HFF-Myc (cell line): ENCODE measurements at places on chromosomes 1 and 21.

DNA sequence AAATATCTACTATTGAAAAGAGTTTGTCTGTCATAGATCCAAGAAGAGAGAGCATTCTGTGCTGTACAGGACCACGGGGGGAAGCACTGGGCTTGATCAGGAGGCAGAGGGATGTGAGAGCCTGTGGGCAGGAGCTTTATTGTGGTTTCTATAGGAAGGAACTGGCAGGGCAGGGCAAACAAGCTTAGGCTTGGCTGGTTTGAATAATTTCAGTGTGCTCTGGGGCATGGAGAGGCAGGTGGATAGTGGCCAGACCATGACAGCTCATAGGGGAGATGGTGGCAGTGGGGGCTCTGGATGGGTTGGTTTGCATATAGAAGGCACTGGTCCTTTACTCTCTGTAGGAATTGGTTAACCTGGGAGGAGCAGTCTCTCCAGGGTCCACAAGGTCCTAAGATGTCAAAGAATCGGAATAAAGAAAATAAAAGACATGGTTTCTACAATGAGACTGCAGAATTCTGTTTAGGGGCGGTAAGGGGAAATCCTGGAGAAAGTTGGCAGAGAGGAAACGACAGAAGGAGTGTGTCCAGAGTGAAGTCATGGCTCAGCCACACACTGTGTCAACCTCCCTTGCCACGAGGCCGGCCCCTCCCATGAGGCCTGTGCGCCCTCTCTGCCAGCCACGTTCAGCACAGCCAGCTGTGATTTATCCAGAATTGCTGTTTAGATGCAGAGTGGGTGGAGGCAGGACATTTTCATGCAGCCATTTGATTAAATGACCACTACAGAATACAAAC is 81.7 kb upstream of the PGBD5 start:
- no peak for DNase-seq

GRCh38 chr1:54883349-54884102 is 3.5 kb downstream of the DHCR24 start:
- no peak for DNase-seq

- DNase-seq, result no peak
These were observed 180.7 kb downstream of the KAZN start for GRCh38 chr1:14778898-14779865.

GRCh38 chr1:165439330-165439729 is 5.6 kb downstream of the RXRG start:
- no peak for DNase-seq

DNA sequence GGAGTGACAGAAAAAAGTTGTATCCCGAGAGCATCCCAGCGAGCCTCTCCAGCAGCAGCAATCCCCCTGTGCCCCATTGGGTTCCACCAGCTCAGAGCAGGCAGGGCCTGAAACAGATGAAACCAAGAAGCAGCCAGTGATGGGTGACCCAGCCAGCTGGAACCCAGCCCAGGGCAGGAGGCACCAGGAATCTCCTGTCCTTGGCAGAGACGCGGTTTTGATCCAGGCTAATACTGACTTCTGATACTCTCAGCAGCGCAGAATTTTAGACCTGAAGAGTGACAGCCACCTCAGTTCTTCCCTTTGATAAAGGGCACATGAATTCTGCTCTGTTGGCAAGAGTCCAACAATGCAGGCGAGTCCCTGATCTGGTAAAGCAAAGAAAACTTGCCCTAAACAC is 11.4 kb upstream of the OLIG1 start:
- no peak for DNase-seq

- DNase-seq, result no peak
These were observed 426.5 kb upstream of the BRINP3 start for GRCh38 chr1:190904091-190904695.

DNA sequence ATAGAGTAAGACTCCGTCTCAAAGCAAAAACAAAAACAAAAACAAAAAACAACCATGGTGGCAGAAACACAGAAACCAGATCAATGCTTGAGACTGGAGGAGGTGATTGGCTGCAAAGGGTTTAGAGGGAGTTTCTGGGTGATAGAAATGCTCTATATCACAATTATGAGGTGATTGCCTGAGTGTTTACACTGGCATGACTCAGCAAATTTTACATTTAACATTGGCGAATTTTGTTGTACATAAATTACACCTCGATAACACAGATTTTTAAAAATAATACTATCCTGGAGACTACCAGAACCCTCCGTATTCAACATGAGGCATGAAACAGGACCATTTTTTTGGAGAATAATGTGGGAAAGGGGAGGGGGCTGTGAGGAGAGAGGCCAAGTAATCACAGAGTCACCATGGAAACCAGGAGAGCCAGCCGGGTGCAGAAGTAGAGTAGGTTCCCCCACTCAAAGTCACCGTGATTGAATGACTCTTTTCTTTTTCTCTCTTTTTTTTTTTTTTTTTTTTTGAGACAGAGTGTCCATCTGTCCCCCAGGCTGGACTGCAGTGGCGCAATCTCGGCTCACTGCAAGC is 24.3 kb downstream of the HEYL start:
- DNase-seq, result no peak

- DNase-seq, result no peak
These were observed 718.3 kb upstream of the PTBP2 start for GRCh38 chr1:96002969-96003964.

DNA sequence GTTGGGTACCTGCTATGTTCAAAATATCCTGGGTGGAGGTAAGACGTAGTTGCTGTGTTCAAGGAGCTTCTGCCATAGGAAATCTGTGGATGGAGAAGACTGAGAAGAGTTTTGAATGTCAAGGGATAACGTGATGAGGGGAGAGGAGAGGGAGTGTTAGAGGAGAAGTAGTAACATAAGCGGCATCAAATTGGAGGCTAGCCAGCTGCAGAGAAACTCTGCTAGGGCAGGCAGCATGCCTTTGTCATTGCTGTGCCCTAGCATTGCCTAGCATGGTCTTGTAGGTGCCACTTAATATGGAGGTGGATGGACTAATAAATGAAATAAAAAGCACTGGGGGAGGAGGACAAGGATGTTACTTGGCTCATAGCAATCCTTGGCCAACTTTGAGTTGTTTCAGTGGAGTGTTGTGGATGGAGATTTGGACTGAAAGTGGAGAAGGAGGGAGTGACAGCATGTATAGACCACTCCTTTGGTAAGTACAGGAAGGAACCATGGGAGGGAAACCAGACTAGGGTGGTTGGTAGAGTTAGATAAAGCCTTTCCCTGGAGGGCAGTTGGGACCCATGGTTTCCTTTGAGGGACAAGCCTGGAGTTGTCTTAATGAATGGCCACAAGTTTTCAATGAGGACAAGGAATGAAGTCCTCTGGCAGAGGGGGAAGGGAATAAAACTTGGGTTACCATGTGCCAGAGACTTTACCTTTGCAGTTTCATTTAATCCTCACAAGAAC is 6.3 kb downstream of the VANGL1 start:
- DNase-seq, result no peak

DNA sequence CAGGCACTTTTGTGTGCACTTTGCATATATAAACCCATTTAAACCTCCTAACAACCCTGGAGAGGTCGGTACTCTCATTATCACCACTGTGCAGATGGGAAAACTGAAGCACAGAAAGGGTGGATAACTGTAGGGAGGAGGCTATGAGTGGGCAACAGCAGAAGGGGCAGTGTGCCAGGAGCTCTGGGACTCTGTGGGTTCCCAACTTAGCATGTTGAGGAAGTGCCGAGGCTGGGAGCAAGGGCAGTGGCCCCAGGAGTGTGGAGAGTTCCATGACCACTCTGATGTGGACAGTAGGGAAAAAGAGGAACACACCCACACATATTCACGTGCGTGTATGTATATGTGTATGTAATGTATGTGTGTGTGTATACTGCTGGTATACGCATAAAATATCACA is 25.7 kb upstream of the KCNC4 start:
- DNase-seq, result no peak
